ENCODE measurements at places on chromosomes 4 and X. TPM values are rescaled to one million over a fixed set of nuclear protein-coding genes. Genes with fewer than 3 reads are reported as not detected.

DNA sequence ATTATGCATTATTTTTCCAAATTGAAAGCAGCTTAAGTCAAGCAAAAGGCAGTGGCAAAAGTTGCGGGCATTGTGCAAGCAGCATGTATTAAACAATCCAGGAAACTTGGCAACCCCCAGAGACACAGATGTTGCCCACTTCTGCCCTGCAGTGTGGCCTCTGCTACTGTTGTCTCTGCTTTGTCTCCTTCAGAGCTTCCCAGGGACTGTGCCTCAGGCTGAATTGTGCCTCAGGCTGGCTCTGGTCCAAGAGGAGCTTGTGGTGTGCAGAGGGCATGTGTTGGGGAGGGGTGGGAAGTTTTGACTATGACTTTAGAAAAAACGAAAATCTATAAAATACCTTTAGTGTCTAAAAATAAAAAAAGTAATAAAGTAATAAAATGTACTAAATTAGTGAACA lies 201.4 kb downstream of the CCSER1 start:
- DNase-seq, result peak; percentile 53

- DNase-seq, result no peak
Observed at GRCh38 chr4:37763831-37764230, 62.7 kb upstream of the PGM2 start.

GRCh38 chrX:69028761-69029120 lies 136.5 kb downstream of the PJA1 start:
- DNase-seq, result no peak

GRCh38 chrX:8629871-8630270 lies 102.1 kb downstream of the ANOS1 start:
- no peak for DNase-seq

DNA sequence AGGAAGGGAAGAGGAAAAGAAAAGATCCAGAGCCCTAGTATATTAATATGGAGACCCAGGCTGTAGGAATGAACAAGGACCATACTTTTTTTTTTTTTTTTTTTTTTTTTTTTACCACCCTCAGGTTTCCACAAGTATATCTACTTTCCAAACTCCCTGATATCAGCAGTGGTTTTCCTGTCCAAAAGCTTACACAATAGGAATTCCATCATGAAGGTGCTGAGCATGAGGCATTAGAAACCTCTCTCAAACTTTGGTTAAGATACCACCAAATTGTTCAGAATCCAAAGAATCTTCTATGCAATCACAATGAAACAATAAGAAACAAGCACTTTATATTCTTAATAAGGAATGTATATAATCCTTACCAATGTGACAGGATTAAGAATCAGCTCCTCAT lies 26.5 kb downstream of the RPS6KA3 start:
- DNase-seq, result no peak

DNA sequence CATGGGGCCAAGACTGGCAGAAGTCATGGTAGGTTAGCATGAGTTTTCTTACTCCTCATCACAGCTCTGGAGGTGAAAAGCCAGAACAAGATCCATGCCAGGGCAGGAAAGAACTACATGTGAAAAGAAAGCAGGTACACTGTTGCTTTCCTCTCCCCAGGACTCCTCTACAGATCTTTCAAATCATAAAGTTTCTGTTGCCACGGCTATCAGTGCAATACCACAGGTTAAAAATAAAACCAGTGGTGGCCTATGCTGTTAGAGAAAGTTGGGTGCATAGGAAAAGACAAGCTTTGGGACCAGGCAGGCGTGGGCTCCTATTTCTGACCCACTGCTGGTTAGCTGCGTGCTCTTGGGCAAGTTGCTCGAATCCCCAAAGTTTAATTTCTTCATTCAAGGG lies 81.4 kb downstream of the SH3RF1 start:
- DNase-seq, result no peak

DNA sequence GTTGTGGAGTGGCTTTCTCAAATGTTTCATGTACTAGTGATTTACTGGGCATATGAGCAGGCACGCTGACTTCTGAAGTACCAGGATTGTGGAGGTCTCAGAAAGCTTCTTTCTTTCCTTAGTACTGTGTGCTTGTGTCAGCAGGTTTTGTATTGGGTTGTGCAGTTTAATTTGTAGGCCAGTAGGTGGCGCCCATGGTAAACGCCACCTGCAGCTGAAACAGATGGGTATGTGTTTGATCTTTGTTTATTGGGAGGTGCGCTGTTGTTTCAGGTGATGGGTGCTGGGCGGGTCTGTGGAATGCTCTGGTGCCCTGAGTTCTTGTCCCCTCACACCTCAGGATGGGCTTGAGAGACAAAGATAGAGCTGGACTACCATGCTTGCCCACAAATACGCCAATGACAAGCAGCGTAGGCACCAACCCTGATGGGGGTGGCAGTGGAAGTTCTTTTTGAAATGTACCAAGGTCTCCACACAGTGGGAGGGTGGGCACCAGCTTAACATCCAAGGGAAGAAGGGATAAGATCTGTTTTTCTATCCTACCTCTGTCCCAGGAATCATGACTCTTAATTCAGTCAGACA lies 141.5 kb downstream of the RPS6KA6 start:
- DNase-seq, result peak; percentile 31

- DNase-seq, result no peak
Observed at GRCh38 chr4:19214591-19215186, 1037.0 kb upstream of the SLIT2 start.

GRCh38 chr4:112521123-112522023 lies 5.4 kb upstream of the NEUROG2 start:
- peak; percentile 11 for DNase-seq

- no peak for DNase-seq
Observed at GRCh38 chr4:73281396-73281795, 22.8 kb upstream of the ANKRD17 start.

- peak; percentile 21 for DNase-seq
Observed at GRCh38 chrX:9525511-9526248, 60.8 kb downstream of the TBL1X start.

- no peak for DNase-seq
Observed at GRCh38 chr4:123349421-123350190, 47.0 kb upstream of the SPRY1 start.

- no peak for DNase-seq
Observed at GRCh38 chrX:19392078-19392477, 48.4 kb downstream of the PDHA1 start.

GRCh38 chr4:170497112-170497511 lies 407.4 kb upstream of the AADAT start:
- no peak for DNase-seq

DNA sequence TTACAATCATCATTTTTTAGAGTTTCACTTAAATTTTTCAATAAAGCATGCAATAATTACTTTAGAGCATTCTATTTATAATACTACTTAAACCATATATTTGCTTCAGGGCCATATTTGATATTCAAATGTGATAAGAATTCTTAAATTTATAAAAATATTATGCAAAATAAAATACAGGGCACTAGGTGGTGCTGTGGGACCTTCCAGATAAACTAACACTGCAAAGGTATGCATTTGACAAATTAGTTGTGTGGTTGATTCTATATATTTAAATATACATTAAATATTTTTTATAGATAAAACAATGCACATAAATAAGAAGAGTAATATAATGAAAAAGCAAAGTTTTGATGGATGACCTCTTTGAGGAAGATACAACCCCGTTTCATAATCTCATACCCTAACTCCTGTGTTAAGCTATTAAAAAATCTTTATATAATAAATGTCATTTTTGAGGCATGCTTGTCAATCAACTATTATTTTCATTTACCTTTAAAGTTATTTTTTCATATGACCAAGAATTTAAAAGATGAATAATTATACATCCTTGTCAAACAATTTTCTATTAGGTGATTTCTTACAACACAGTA lies 128.4 kb downstream of the REELD1 start:
- peak; percentile 64 for DNase-seq

- peak; percentile 86 for DNase-seq
Observed at GRCh38 chr4:52983563-52984303, 121.6 kb downstream of the RASL11B start.

- no peak for DNase-seq
Observed at GRCh38 chr4:9971711-9972110, 49.6 kb downstream of the SLC2A9 start.

GRCh38 chr4:48504352-48504751 lies 14.3 kb downstream of the ZAR1 start:
- DNase-seq, result no peak

GRCh38 chr4:175536852-175537453 lies 275.1 kb downstream of the GPM6A start:
- DNase-seq, result peak; percentile 62

- peak; percentile 61 for DNase-seq
Observed at GRCh38 chrX:56233682-56234081, 1.5 kb downstream of the KLF8 start.

- no peak for DNase-seq
Observed at GRCh38 chrX:106698693-106699092, 27.8 kb upstream of the RNF128 start.

- DNase-seq, result no peak
Observed at GRCh38 chr4:10040049-10040892, 19.0 kb upstream of the SLC2A9 start.

DNA sequence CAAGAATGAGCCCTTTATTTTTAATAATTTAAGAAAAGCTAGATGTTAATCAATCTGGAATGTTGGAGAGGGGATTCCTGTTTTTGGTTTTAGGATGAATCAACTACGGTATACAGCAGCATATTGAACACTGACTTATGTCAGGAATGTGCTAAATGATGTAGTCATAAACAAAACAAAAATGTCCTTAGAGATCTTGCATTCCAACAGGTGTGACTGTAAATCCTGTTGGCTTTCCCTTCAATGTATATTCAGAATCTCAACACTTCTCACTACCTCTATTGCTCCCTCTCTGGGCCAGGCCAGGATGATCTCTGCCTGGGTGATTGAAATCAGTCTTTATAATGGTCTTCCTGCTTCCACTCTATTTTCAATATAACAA lies 37.8 kb upstream of the BDH2 start:
- no peak for DNase-seq

GRCh38 chr4:109077505-109077904 lies 225.0 kb downstream of the COL25A1 start:
- DNase-seq, result no peak

GRCh38 chr4:2733001-2733843 lies 22.9 kb downstream of the TNIP2 start:
- DNase-seq, result no peak

- peak; percentile 84 for DNase-seq
Observed at GRCh38 chrX:21738210-21738949, 19.5 kb downstream of the SMPX start.

DNA sequence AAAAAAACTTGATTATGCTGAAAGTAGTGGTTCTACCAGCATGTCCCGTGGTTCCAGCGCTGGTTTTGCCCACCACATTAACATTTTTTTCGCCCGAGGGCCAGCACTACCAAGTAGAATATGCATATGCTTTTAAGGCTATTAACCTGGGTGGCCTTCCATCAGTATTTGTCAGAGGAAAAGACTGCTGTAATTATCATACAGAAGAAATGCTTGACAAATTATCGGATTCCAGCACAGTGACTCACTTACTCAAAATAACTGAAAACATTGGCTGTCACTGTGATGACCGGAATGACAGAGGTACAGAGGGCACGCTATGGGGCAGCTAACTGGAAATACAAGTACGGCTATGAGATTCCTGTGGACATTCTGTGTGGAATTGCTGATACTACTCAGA lies 34.6 kb downstream of the PRPS2 start:
- DNase-seq, result no peak

DNA sequence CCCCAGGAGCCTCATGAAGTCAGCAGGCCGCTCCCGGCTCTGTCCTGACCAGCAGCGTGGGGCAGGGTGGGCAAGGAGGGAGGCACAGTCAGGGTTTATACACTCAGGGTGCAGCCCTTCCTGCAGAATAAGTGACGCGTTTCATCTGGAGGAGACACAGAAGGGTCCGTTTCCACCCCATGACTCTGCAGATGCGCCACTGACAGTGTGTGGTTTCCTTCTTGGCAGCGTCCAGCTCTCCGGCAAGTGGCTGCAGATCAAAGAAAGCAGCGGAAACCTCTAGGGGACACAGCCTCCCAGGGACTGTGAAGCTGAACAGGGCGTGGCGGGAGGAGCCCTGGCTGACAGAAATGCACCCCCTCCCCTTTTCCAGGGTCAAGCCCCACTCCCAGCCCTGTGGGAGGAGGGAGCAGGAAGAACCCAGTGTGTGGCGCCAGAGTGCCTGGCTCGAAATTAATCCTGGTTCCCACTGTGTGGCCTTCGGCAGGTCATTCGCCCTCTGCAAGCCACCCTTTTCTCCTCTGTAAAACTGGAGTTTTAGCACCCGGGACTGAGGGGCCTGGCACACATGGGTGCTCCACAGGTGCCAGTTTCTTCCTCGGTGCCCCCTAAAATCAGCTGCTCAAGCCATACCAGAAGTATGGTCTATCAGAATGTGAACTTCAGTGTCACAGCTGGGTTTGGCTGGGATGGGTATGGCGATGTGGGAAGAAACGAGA lies 17.3 kb upstream of the TBC1D14 start:
- DNase-seq, result peak; percentile 53

- DNase-seq, result peak; percentile 70
Observed at GRCh38 chr4:168335621-168336020, 17.1 kb upstream of the DDX60 start.

GRCh38 chr4:85732124-85732523 lies 257.2 kb downstream of the ARHGAP24 start:
- no peak for DNase-seq

DNA sequence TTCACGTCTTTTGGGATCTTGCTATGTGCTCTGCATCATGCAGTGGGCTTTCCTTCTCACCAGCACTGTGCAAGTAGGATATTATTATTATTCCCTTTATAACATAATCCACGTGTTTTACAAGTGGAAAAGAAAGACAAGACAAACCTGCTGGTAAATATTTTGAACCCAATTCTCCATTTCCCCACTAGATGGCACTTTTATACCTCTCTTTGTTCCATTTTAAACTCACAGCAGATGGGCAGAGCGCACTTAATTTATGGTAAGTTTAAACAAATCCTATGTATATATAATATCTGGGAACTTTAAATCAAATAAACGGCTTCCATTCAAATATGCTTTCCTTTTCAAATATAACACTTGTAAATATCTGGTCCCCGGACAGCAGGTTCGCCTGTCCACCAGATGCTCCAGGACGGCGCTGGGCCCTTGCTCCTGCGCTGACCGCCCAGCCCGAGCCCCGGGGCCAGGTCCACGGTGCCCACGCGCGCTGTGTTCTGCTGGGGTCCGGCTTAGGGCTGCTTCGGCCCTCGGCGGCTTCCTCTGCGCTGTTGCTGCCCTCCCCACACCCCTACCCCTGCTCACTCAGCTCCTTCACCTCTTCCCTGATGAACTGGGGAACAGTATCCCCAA lies 31.1 kb downstream of the F11 start:
- DNase-seq, result peak; percentile 84

- DNase-seq, result no peak
Observed at GRCh38 chrX:120736989-120737388, 107.1 kb upstream of the C1GALT1C1 start.

GRCh38 chr4:25020236-25020635 lies 10.5 kb downstream of the LGI2 start:
- no peak for DNase-seq

The NAP1L2 gene
- 1.8 TPM for total RNA-seq

The TRO gene
- 47.0 TPM for total RNA-seq

The RPL9 gene
- total RNA-seq, result 3,031 TPM

The PCDH18 gene
- total RNA-seq, result 95.8 TPM

The CYTL1 gene
- 4.6 TPM for total RNA-seq

The AKAP14 gene
- total RNA-seq, result 0.41 TPM

The ENPEP gene
- 31.5 TPM for total RNA-seq

The MND1 gene
- total RNA-seq, result 7.2 TPM

The GC gene
- not detected for total RNA-seq

The TBC1D9 gene
- total RNA-seq, result 30.0 TPM
